ENCODE measurements at places on chromosomes 5 and 9.

DNA sequence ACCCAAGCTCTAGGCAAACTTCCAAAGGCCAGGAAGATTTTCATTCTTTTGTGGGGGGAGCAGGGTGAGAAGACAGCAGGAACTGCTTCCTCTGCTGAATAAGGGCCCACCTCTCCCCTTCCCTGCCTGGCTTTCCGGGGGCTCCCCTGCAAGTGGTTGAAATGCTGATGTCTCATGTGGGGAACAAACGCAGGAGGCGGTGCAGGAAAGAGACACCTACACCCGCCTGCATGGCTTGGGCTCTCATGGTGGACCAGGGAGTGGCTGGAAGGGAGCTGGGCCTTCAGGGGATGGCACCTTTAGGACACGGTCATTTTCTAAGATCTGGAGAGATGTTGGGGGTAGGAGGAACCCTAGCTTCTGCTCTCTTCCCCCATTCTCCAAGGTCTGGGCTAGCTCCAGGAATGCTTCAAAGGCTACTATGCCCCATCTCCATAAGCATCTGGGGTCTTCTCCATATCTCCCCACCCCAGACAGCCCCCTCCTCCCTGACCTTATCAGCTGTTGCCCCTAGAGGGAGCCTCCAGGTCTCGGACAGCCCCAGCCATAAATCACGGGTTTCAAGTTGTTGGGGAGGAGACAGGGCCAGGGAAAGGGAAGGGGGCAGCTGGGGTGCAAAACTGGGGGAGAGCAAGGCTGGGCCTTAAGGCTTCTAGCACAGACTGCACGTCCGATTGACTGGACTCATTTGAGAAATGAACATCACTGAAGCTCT is 76.6 kb downstream of the PSD2 start:
- no peak for DNase-seq

GRCh38 chr9:36871606-36872005 is 162.5 kb downstream of the PAX5 start:
- DNase-seq, result no peak

DNA sequence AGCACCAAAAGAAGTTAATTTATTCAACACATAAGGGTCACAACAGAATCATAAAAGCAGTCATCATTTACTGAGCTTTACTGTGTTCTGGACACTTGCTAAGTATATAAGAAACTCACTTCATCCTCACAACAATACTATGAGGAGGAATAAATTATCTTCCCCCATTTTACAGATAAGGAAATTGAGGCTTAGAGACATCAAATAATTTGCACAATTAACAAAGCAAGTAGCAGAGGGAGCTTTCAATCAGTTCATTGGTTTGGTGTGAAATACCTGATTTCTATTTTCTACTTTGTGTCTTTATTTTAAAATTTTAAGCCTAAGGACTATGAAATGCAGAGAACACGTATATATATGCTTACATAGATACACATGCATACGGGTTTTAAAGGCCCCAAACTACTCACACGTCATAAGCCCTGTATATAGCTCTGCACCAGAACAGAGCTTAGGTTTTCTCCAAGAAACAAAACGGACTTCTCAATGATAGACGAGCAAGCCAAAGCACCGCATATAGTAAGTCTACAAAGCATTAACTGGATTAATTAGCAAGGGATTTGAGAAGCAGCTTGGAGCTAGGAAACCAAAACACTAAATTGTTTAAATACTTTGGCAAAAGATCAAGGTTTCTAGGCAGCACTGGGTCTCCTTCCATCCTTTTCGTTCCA is 95.6 kb downstream of the DENND1A start:
- DNase-seq, result no peak

DNA sequence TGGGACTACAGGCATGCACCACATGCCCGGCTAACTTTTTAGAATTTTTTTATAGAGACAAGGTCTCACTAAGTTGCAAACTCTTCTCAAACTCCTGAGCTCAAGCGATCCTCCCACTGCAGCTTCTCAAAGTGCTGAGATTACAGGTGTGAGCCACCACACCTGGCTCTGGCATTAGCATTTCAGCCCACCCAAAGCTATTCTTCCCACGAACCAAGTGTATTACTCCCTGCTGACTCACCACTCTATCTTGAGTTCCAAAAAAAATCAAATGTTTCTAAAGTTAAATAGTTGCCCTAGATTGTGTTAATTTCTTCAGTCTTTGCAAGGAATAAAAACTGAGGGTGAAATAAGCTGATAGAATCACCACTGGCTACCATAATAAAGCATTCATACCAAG is 205.5 kb downstream of the ARRDC3 start:
- no peak for DNase-seq

GRCh38 chr9:16637218-16637617 is 233.3 kb downstream of the BNC2 start:
- DNase-seq, result no peak

DNA sequence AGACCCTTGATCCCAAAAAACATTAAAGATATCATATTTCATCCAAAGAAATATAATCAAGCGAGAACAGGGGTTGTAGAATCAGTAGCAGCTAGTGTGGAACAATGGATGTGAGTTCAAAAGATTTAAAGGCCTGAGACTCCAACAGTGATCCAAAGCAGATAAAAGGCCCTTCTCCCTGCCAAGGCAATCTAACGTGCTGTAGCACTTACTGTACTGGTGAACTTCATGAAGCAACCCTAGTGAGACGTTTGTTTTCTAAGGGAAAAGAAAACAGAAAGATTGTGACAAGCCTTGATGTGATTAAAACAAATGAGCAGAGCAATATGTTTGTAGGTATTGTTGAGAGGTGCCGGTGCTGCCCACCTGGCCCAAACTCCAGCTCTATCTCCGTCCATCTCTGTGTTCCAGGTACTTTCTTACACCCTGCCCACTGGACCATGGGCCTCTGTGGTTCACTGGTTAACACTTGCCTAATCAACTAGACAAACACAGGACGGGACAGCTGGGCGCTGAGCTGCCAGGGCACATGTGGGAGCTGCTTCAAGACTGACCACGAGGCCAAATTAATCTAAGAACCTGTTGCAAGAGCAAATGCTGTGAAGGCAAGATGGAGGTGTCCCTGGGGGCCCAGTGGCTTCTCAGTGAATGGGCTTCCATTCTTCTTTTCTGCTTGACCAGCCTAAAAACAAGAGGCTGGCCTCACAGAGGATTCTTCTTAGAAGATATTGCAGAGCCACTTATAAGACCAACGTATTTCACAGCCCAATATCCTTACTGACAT is 265.5 kb downstream of the CWC27 start:
- DNase-seq, result no peak

DNA sequence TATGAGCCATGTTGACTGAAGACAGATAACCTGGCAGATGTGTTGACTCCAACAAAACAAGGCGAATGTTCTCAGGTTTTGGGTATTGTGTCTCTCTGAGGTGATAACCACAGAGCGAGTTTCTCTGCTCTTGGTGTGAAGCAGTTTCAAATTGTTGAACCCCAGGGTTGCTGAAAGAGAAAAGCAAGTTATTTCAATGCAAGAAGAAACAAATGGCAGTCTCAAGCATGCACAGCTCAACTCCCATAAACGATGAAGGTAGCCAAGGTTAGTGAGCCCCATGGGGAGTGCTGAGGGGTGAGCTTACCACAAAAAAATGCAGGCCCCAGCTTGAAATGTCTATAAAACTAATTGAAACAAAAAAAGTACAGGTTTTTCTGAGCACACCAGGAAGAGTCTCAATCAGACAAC is 220.8 kb upstream of the DAPK1 start:
- no peak for DNase-seq

- DNase-seq, result no peak
Measured at GRCh38 chr5:14793851-14794250, 77.7 kb downstream of the ANKH start.

DNA sequence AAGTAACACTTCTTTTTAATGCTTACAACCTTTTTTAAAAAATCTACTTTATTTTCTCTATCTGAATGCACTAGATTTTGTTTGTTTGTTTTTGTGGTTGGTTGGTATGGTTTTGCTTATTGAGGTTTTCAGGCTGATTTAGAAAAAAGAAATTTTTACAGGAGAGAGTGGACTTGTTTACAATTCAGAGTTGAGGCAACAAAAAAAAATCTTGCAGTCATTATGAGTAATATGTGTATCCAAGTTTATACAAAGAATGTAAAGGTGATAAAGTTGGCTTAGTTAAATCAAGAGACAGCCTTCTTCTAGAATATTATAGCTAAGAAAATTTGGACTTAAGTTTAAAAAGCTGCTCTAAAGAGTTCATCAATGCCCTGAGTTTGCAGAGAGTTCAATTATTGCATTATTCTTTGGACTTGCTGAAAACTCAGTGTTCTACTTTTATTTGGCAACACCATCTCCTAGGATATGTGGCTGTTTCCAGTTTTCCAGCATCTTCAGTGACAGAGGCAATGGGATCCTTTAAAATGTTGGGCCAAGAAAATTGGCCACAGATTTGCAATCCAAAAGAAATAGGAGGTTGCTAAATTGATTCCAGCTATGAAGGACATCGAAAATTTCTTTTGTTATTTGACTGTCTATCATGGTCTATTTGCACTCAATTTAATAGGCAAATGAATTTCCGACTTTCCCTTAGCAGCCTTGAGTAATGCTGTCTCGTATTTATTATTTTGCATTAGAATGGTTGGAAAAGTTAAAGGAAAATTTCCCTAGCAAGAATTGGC is 10.7 kb downstream of the STK32A start:
- DNase-seq, result no peak

DNA sequence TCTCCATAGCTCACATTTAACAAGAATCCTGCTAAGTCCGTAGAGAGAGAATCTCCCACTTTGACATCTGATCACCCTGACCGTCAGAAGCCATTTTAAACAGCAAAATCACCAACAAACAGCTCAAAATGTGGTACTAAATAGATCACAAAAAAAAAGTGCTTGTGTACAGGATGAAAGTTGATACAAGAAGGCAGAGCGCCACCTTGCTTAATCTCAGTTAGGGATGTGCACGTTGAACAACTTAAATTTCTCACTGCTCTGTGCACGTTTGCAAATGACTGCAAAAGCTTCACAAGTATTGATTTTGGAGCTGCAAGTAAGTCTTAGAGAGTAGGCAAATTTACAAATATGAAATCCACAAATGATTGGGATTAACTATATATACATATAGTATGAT is 63.1 kb upstream of the NREP start:
- DNase-seq, result no peak

DNA sequence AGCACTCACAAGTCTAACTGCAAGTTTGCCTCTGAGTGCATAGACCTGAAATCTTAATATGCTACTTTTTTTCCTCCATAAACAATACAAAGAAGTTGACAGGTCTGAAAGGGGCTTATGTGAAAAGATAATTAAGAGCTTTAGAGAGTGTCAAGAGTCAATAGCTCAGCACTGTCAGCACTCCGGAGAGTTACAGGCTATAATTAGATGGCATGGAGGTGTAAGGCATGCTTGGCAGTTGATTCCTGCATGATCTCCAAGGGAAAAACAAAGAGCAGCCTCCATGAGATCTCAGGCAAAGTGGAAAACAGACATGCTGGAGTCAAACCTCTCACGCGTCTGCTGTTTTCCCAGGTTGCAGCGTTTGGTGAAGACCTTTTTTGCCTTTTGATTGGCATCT is 468.7 kb downstream of the TLE4 start:
- no peak for DNase-seq

DNA sequence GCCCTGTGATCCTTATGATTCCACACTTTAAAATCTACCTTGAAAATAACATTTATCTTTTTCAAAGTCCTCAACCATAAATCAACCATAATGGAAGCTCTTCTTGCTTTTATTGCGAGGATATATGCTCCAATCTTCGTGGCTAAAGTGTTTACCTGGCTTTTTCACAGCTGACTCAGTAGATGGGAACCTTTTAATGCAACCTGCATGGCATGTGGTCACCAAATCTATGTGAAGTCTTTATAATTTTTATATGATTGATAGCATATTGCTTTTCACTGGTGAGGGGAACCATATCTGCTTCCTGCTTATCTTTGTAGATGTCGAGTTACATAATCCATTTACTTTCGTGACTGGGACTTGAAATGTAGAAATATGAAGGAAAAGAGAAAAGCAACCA is 47.1 kb upstream of the TLX3 start:
- DNase-seq, result no peak

DNA sequence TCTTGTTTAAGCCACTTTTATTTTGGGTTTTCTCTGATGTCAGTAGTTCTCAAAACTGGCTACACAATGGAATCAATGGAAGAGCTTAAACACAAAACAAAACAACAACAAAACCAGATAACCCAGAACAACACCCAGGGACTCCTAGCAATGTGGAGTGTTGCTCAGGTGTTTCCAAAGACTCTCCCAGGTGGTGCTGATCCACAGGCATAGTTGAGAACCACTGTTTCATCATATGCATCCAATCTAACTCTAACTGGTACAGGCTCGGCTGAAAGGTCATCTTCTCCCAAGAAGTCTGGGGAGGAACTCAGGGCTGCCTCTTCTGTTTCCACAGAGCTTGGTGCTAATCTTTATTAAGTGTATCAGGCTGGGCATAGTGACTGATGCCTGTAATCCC is 5.4 kb upstream of the ALDH1B1 start:
- DNase-seq, result no peak

GRCh38 chr9:78806492-78807160 is 509.7 kb downstream of the PSAT1 start:
- DNase-seq, result no peak

GRCh38 chr9:104287253-104287878 is 193.3 kb downstream of the SMC2 start:
- no peak for DNase-seq

- no peak for DNase-seq
Measured at GRCh38 chr9:128824911-128825310, 4.7 kb downstream of the SPOUT1 start.

DNA sequence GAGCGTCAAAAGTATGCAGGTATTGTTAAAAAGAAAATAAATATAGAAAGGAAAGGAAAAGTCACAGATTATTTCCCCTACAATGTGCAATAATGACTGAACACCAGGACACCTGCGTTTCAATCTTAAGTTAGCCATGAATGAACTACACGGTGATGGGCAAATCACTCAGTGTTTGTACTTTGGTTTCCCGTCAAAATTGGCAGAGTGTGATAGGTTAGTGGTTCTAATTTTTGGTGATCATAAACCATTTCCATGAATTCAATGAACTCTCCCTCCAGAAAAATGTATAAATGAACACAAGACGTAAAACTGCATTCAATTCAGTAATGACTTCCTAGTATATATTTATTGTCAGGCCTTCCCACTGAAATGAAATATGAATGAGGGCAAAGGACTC is 59.0 kb upstream of the ITGA1 start:
- DNase-seq, result no peak

DNA sequence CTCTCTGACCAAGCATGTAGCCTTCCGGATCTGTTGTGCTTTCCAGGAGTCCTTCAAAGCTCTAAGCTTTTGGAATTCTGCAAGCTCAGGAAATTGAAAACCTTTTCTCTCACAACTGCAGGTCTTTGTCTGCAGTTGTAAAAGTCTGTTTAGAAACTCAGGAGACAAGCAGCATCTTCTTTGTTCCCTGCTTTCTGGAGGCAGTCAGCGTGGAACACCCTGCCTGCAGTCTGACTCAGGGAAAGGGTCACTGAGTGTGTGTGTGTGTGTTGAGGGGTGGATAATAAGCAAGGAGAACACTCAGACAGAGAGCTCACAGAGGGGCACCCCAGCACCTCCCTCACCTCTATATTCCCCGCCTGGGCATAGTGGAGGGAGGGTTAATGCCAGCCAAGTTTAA is 29.1 kb downstream of the KCNIP1 start:
- no peak for DNase-seq
